ENCODE measurements at places on chromosomes 1 and 21.

DNA sequence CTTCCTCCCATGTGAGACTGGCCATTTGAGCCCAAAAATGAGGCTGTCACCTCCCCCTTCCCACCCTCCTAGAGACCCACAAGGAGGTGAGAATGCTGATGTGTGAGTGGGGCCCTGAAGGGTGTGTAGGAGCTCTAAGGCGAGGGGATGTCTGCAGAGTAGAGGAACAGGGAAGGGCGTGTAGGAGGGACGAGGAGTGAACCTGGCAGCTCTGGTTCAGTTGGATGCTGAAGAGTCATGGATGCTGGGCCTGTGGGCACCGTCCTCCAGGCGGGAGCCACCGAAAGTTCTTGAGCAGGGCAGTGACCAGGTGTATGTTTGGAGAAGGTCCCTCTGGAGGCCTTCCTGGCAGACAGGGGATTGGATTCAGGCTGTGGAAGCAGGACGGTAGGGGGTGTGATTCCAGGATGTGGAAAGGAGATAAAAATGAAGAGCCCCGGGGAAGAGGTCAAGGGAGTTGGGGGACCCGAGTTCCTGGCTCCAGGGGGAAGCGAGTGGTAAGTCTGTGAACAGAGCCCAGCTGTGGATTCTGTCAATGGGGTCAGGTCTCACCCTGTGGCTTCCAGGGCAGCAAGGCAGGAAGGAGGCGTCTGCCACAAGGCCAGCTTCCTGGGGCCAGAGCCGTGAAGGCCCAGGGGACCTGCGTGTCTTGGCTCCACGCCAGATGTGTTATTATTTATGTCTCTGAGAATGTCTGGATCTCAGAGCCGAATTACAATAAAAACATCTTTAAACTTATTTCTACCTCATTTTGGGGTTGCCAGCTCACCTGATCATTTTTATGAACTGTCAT lies 7.9 kb downstream of the SAMD11 start:
- DNase-seq: no peak

GRCh38 chr1:178869119-178869697 lies 1.7 kb downstream of the ANGPTL1 start:
- DNase-seq: no peak

- DNase-seq: no peak
Observed at GRCh38 chr1:168960114-168960513, 146.4 kb upstream of the ATP1B1 start.

GRCh38 chr1:164905869-164906268 lies 346.9 kb downstream of the PBX1 start:
- DNase-seq: no peak

DNA sequence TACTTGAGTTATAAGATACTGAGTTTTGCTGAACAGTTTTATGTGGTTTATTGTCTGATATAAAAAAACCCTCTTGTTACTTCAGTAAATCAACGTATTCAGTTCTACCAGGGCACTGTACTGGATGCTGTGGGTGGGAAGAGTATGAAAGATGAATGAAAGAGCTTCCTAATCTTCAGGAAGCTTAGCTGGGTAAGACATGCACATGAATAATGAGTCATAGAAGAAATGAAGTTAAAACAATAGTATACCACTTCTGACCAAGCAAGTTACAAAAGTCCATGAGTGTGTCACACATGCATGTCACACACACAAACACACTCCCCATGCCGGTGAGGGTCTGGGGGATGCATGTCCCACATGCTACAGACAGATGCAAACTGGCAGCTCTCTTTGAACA lies 105.9 kb downstream of the SIPA1L2 start:
- no peak for DNase-seq

Data from iPS DF 6.9 (cell line).